ENCODE measurements at places on chromosomes 2 and 18.
A peak's percentile ranks its signal among the peaks of the same experiment; 100 is the strongest.

GRCh38 chr2:238496756-238497609 lies 70.3 kb downstream of the ASB1 start:
- DNase-seq: no peak

DNA sequence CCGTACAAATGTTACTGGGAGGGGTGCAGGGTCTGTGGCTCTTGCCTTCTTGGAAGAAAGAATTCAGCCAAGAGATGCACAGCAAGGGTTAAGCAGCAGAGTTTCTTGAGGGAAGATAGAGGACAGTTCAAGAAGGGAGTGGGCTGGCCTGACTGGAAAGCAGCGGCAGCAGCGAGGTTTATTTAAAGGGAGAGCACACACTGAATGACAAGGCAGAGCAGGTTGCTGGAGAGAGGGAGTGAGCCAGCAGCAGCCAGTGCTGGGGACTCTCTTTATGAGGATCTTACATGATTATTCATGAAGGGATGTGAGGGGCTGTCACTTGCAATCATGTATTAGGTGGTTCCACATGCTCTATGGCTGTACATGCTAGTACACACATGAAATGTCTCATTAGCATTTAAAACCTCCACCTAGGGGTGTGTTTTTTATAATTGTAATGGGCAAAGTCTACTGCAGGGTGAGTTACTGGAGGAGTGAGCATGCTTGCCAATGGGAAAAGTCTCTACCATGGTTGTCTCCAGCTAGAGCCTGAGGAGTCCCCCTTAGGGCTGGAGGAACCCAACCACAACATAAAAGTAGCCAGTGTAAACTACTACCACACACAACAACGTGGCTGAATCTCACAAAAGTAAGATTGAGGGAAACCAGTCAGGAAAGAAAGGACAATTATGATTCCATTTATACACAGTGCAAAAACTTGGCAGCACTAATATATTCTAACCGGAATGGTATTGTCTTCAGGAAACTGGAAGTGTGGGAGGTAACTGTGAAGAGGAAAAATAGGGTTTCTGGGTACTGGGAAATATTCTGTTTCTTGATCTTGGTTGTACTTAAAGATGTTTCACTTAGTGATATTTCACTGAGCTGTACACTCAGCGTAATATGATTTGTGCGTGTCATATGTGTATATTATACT lies 87.6 kb upstream of the FAM110C start:
- DNase-seq: no peak

DNA sequence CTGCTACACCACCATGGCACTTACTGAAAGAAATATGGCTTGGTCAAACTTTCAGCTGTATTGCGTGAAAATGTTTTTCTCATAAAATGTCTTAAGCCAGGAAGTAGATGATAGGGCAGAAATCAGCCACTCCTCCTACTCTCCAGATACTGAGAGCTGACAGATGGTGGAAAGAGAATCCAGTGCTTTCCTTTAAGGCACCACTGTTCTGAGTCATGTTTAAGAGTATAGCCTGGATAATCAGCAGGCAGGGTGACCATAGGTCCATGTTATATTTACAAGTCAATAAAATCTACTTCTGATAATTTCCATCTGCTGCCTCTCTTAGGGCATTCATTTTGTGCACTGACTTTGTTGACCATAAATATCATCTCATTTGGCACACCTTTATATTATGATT lies 21.9 kb downstream of the ARPC2 start:
- DNase-seq: no peak

- DNase-seq: peak; percentile 61
These were observed 10.2 kb upstream of the MMADHC start for GRCh38 chr2:149597668-149598326.

- no peak for DNase-seq
These were observed 14.0 kb downstream of the INPP5D start for GRCh38 chr2:233074106-233074505.

- DNase-seq: no peak
These were observed 179.6 kb downstream of the MGAT5 start for GRCh38 chr2:134433469-134433868.

DNA sequence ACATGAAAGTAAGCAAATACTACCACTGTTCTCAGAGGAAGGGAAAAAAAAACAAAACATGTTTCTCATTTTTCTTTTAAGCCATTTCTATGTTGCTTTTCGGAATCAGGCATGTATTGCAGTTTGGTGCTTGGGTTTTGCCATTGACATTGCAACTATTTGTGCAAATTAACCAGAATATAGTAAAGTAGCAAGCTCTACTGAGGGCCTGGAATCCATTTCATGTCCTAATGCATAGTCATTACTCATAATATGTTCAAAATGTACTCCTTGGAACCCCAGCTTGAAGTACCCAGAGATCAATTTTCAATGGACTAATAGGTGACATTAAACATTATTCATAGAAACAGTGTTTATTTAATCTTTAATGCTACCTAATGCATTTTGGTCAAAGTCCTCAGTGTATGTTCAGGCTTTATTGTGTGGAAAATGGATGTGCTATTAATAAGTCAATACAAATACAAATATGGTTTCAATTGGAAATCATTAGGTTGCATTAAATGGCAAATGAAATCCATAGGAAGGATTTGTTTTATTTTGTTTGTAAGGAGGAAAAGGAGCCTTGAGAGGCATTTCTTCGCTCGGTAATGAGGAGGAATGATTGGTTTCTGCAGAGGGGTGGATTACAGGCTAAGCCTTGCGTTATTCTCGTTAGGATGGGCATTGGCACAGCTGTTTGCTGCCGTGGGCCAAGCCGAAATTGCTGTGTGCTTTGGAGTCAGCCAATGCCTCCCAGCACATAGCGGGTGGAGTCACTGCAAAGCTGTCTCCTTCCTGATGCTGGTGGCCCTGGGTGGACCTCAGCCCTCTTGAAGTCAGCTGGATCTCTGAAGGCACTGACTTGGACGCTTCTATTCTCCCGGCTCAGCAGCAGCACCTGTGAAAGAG lies 56.4 kb downstream of the MYCN start:
- DNase-seq: no peak

GRCh38 chr2:46194856-46195255 lies 102.4 kb upstream of the EPAS1 start:
- DNase-seq: no peak

DNA sequence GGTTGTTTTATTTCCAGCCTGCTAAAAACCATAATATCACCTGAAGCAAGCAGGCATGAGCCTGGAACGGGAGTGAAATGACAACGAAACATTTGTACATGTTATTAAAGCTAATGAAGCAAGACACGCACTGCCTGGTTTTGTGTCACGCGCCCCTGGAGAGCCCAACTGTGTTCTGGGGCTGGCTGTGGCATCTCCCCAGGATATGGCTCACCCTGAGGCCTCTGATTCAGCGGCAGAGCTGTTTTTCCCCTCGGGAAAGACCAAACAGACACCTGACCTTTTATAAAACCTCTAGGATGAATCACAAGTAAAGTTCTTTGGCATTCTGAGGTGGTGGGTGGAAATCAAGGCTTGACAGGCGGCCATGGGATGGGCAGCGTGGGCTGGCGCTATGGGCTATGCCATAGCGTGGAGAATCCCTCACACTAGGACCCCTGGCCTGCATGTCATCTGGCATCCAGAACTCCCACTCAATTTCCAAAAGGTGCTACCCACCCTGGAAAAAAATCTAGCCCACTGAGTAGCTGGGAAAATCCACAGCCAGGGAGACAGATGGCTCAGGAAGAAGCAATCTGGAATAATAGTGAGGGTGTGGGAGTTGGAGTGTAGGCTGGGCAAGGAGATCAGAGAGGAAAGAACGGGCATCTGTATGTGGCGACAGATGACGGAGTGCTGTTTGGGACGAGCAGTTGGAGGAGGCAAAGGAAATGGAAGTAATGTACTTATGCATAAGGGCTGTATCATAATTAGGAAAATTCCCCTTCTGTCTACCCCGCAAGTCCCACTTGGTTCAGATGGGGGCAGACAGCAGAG lies 262.0 kb downstream of the AFF3 start:
- no peak for DNase-seq

DNA sequence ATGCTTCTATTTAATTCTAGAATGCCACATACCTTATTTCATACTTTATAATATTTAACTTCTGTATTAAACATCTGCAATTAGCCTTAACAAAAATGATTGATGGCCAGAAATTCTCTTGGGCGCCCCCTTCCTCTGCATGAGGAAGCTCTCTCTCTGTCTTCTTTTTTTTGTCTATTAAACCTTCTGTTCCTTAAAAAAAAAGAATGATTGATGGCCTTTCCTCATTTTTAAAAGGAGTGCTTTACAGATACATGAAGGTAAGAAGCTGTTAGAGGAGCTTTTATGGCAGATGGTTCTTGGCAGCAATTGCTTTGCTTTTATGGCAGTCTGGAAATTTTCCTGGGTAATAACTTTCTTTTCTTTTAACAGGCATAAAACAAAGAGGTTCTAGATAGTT lies 526.9 kb downstream of the SLC4A3 start:
- DNase-seq: no peak

DNA sequence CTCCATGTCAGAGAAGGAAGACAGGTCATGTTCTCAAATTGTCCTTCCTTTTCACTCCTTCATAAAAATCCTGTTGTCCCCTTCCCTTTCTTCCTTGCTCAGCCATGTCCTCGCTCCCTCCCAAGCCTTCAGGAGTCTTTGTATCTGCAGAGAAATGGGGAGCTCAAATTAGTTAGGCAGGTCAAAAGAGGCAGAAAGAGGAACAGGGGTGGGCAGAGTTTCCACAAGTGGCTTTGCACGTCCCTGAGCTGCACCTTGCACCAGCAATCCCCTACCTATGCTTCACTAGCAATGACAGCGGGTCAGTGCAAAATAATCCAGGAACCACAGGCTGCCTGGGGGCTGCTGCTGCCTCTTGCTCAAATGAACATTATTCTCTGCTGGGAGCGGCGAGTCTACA lies 152.1 kb upstream of the ITGA6 start:
- DNase-seq: no peak

GRCh38 chr2:218384975-218385374 lies 2.9 kb downstream of the SLC11A1 start:
- DNase-seq: no peak

GRCh38 chr2:191184457-191184856 lies 33.7 kb upstream of the STAT4 start:
- DNase-seq: no peak

GRCh38 chr2:119575439-119575838 lies 31.2 kb downstream of the CFAP221 start:
- DNase-seq: no peak

DNA sequence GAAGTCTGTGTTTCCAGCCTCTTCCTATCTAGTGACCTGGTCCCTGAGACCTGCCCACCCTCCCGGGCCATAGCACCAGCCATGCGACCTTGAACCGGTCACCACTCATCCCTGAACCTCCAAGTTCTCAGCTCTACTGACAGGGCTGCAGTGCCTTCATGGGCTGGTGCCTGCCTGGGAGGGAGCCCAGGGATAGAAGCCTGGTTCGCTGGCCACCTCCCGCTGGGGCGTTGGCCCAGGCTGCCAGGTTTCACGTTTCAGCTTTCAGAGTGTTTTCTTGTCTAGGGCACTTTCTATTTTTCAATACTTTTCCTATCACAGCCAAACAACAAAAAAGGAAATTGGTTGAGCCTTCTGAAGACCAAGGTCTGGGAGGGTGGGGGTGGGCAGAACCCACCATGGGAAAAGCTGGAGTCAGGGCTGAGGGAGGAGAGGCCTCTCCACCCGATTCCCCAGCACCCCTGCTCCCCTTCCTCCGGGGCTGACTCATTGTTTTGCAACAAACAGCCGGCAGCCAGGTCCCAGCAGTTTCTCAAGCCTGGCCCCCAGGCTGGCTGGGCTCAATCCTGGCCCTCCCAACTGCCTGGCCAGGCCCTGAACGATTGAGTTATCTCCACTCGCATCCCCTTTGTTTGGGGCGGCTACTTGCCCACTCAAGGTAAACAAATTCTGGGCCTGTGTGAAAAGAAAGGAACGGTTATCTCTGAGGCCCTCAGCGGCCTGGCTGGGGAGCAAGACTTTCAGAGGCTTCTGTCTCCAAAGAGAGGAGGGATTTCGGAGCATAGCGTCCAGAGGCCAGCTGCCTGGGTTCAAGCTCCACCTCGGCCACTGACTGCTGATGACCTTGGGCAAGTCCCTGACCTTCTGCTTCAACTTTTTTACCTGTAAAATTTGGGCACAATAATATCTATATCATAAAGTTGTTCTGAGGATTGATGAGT lies 47.5 kb downstream of the ZFP36L2 start:
- peak; percentile 38 for DNase-seq

GRCh38 chr2:149527998-149528755 lies 59.4 kb downstream of the MMADHC start:
- DNase-seq: no peak

DNA sequence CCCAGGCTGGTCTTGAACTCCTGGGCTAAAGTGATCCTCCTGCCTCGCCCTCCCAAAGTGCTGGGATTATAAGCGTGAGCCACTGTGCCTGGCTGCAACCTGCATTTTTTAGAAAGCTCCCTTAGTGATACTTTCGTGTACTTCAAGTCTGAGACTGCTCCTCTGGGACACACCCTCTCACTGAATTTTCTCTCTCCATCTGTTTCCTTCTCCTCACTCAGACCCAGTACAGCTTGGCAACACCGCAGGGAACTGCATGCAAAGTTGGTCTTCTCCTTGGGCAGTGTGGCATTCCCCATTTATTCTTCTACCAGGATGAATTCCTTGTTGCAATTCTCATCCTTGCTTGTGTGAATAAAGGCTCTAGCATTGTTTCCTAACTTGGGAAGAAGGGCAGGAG lies 175.9 kb downstream of the LPIN1 start:
- DNase-seq: no peak

GRCh38 chr18:78497641-78498040 lies 482.0 kb upstream of the SALL3 start:
- no peak for DNase-seq

GRCh38 chr2:51844596-51844995 lies 812.7 kb upstream of the NRXN1 start:
- no peak for DNase-seq

- no peak for DNase-seq
These were observed 33.8 kb upstream of the TEX51 start for GRCh38 chr2:126864861-126865260.

GRCh38 chr18:56473400-56474024 lies 164.9 kb downstream of the TXNL1 start:
- no peak for DNase-seq

GRCh38 chr2:29130295-29130694 lies 15.1 kb downstream of the CLIP4 start:
- DNase-seq: peak; percentile 52

DNA sequence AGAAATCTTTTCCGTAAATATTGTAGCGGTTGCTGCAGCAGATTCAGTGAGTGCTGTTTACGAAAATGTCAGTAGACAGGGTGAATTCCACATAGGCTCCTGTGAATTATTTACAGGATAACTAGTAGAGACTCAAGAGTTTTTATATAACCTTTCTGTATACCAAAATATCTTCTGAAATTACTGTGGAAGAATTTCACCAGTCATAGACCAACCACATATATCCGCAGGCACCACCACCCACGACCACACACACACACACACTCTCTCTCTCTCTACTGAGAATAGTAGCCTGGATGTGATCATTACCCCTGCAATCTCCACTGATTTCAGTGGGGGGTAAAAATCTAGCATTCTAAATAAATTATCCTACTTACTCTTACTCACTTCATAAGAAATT lies 341.8 kb downstream of the RBM43 start:
- no peak for DNase-seq

GRCh38 chr18:68509902-68510301 lies 205.0 kb downstream of the TMX3 start:
- no peak for DNase-seq

Data from suppressor macrophage (primary cell).